Lower lobe of right lung (tissue), 2 donors: ENCODE measurements at places on chromosomes 4 and X.

DNA sequence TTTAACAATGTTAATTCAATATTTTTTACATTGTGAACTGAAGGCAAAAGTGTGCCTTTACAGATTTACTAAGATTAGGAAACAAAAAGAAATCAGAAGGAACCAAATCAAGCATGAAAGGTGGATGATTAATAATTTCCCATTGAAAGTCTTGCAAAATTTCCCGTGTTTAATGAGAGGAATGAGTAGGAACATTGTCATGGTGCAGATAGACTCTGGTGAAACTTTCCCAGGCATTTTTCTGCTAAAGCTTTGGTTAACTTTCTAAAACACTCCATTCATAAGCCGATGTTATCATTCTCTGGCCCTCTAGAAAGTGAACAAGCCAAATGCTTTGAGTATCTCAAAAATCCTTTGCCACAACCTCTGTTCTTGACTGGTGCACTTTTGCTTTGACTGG is 1522.8 kb upstream of the PABPC4L start:
- H3K36me3 ChIP-seq: no peaks in the 10 kb centered on the region
- H3K4me1 ChIP-seq: no peaks in the 10 kb centered on the region
- H3K27ac ChIP-seq: no peak overlapping the region
- H3K27me3 ChIP-seq: no peaks in the 10 kb centered on the region
- no peak for DNase-seq
- no peak overlapping the region for H3K4me3 ChIP-seq

DNA sequence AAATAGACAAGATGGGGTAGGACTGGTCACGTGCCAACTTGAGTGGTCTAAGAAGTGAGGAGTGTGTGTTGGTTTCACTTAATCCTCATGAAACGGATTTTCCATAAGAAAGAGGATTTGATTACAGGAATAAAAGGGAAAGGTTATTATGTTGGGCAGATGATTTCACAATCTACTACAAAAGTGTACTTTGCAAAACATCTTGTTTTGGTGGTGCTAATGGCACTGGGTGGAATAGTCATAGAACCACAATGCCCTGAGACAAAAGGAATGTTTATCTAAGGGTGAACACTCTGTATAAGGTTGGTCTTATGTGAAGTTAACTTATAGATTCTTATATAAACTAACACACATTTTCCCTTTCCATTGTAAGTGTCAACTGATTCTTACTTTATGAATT is 45.6 kb downstream of the GLUD2 start:
- H3K4me1 ChIP-seq: no peaks in the 10 kb centered on the region
- H3K27ac ChIP-seq: no peak overlapping the region
- no peaks in the 10 kb centered on the region for H3K36me3 ChIP-seq
- no peaks in the 10 kb centered on the region for H3K27me3 ChIP-seq
- no peak overlapping the region for H3K4me3 ChIP-seq

GRCh38 chr4:184251670-184251980 is 34.0 kb upstream of the ENPP6 start:
- no peak for DNase-seq
- H3K4me1 ChIP-seq: no peaks in the 10 kb centered on the region
- H3K4me3 ChIP-seq: no peak overlapping the region
- no peak overlapping the region for H3K27ac ChIP-seq
- no peaks in the 10 kb centered on the region for H3K27me3 ChIP-seq
- H3K36me3 ChIP-seq: no peaks in the 10 kb centered on the region

GRCh38 chr4:118682928-118683327 is 2.3 kb upstream of the METTL14 start:
- no peaks in the 10 kb centered on the region for H3K27me3 ChIP-seq
- DNase-seq: no peak
- no peak overlapping the region for H3K4me3 ChIP-seq
- peaks cover 19% of the 10 kb centered on the region for H3K4me1 ChIP-seq

GRCh38 chr4:38461342-38461741 is 202.7 kb upstream of the KLF3 start:
- no peaks in the 10 kb centered on the region for H3K4me1 ChIP-seq
- H3K4me3 ChIP-seq: no peak overlapping the region
- DNase-seq: no peak
- no peaks in the 10 kb centered on the region for H3K36me3 ChIP-seq
- H3K27ac ChIP-seq: no peak overlapping the region
- H3K27me3 ChIP-seq: no peaks in the 10 kb centered on the region

DNA sequence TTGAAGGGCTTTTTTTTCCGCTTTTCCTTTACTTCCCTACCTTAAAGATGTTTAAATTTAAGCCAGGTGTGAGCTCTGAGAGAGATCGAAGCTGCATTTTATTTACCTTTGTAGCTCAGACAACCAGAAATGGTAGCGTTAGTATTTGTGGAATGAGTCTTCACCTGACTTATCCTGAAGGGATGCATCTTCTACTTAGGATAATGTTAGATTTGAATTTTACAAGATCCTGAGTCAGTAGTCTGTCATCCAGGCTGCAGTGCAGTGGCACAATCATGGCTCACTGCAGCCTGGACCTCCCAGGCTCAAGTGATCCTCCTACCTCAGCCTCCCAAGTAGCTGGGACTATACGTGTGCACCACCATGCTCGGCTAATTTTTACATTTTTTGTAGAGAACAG is 26.2 kb downstream of the TMSB4X start:
- no peak overlapping the region for H3K4me3 ChIP-seq
- no peak for DNase-seq
- no peaks in the 10 kb centered on the region for H3K36me3 ChIP-seq
- peaks cover 32% of the 10 kb centered on the region for H3K4me1 ChIP-seq

GRCh38 chrX:38513112-38513742 is 48.1 kb upstream of the TSPAN7 start:
- no peaks in the 10 kb centered on the region for H3K36me3 ChIP-seq
- H3K4me1 ChIP-seq: no peaks in the 10 kb centered on the region
- no peak overlapping the region for H3K4me3 ChIP-seq
- DNase-seq: no peak
- no peaks in the 10 kb centered on the region for H3K27me3 ChIP-seq
